ENCODE measurements at places on chromosomes 3 and 15.

GRCh38 chr3:122253581-122253980 is 70.1 kb downstream of the CASR start:
- DNase-seq: no peak

- DNase-seq: no peak
These were observed 4.3 kb upstream of the SLC6A20 start for GRCh38 chr3:45800611-45801010.

- DNase-seq: no peak
These were observed 40.0 kb downstream of the CRTAP start for GRCh38 chr3:33153782-33154181.

DNA sequence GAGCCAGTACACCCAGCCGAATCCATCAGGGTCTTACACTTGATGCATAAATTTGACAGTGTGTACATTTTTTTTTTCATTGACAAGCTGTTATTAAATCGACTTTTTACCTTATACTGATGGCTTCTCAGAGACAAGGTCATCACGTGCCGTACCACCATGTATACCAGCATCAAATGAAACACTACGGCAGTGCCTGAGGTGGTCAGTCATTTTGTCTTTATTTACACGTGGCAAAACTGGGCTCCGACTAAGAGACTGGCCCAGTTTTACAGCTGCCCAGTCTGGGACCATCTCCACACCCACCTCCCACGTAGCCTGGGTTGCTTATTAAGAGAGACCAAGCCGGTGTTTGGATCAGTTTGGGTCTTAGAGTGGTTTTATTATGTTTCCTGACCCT is 57.4 kb downstream of the TMEM266 start:
- no peak for DNase-seq

DNA sequence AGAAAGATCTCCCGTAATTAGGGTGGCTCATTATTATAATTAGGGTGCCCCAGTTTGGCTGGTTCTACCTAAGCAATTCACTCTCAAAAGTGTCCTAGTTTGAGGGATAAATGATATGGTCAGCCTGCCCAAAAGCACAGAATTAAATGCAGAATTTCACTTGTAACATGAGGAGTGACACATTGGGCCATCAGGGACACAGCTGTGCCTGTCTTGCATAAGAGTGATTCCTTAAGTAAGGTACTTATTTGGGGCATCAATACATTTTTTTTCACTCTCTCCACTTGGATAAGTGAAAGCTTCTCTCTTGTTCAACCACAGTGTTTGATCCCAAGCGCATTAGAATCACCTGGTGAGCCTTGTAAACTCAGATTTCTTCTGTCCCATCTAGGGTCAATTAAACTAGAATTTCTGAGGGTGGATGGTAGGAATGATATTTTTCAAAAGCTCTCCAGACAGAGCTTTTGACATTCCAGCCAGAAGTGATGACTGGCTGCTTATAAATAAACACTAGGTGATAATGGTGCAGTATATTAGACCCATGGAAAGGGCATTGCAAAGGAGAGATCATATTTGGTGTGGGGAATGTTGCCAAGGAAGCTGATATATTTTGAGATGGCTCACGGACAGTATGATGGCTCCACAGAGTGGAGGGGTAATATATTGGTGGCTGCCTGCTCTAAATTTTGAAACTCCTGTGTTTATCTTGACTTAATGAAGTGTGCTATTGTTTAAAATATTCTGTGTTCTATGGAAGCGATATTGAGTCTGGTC is 458.1 kb upstream of the RASGRP1 start:
- DNase-seq: no peak

DNA sequence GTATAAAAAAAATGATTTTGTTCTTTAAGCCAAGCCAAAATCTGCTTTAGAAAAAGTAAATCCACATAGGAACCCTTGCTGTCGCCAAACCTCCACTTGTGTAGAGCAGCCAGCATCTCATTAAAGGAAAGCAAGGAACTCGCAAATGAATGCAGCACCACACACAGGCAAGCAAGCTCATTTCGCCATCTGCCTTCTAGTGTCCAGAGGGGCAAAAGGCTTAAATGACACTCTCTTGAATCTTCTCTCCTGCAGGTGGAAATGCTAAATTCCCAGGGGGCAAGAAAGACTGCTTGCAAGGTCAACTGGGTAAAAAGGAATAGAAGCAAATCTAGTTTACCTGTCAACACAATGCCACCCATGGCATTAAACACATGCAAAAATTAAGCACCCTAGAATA is 2.4 kb downstream of the MB21D2 start:
- no peak for DNase-seq

DNA sequence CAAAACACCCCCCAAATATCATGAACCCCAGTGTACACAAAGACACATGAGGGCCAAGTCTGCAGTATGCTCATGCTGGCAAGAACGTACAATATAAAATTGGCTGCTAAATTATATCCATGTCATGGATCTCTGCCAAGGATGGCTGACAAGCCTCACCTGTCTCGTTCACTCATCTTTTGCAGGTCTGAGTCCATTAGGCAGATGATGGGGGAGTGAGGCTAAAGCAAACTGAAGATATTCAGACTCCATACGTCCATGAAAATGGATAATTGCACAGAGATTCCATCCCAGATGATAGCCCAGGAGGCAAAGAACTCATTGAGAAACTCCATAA is 122.3 kb upstream of the PTPRG start:
- DNase-seq: no peak

GRCh38 chr3:50503504-50504342 is at the start of gene CACNA2D2:
Gene CACNA2D2 (minus strand): TSS chr3:50503634. CDS start chr3:50503423, 211 bp downstream.
- peak; percentile 63 for DNase-seq

GRCh38 chr3:73228000-73228399 is 166.5 kb downstream of the EBLN2 start:
- DNase-seq: no peak

DNA sequence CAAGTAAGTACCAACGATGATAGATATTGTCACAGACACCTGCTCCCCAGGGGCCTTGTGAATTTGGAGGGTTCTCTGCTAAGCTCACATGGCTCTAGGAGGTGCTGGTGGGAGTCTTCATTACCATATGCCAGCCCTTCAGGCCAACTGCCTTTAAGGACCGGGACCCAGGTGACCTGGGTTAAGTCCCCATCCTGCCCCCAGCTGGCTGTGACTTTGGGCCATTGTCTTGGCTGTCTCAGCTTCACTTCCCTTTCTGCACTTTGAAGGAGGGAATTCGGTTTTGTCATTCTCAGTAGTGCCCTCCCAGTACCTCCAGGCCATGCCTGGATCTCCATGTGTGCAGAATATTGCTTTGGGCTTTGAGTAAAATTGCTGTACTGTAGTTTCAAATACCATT is 72.8 kb upstream of the ACAD9 start:
- no peak for DNase-seq

- DNase-seq: peak; percentile 46
These were observed 135.1 kb upstream of the RASGRP1 start for GRCh38 chr15:38699633-38700230.

GRCh38 chr3:56942523-56942922 is 117.9 kb upstream of the SPATA12 start:
- no peak for DNase-seq

Data from activated T-helper 1 cell treated with Interleukin-2 at 50 U/mL for 16 hours (primary cell).